ENCODE measurements at places on chromosomes 3 and 15.

DNA sequence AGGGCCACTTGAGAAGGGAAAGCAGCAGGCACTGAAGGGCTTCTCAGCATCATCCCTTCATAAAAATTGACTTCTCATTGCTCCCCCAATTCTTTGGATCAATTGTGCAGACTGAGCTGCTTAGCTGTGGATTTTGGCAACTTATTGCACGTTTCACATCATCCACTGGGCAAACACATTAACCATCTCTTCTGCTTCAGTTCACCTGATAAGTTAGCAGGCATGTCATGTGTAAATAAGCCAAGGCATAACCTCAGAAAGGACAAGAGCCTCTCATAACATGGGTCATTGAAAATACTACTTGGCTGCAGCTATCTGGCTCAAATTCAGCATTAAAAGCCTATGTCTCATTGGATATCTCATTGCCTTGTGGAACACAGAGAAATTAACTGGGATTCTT is 366.5 kb downstream of the LRRC3B start:
- DNase-seq, result no peak

- no peak for DNase-seq
These were observed 313.4 kb downstream of the RBMS3 start for GRCh38 chr3:29594261-29594660.

GRCh38 chr15:90479656-90480055 is 50.1 kb upstream of the CRTC3 start:
- no peak for DNase-seq

DNA sequence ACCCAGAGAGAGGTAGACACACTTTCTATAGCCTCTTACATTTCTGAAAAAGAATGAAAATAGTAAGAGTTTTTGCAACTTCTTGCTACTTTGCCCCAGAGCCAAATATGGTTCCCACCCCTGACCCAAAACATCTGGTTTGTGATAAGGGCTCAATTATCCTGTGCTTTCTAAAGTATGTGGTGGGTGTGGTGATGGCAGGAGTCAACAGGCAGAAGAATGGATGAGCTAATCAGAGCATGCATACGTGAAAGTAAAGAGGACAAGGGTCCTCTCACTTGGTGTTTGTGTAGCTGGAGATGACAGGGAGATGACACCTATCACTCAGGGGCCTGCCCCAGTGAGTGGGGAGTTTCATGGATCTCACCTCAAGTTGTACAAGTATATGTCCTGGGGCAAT is 19.1 kb downstream of the KBTBD8 start:
- DNase-seq, result no peak

- DNase-seq, result no peak
These were observed 4.5 kb downstream of the CHST13 start for GRCh38 chr3:126528419-126528799.

GRCh38 chr3:132879656-132880055 is 157.4 kb upstream of the NPHP3 start:
- no peak for DNase-seq

DNA sequence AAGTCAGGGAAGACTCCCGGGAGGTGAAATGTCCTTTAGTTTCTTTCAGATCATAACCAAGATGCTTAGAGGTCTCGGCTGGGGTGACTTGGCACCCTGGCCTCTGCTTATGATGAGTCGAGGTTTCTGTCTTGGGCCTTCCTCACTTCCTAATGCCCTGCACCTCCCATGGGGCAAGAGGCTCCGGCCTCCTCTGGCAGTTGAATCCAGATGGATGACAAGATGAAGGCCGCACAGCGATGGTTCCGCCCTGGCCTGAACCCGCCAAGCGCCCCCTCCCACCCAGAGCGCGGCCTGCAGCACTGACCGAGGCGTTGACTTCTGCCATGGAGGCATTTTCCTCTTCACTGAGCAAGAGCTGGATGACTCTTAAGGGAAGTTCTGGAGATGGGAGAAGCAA is 31.3 kb downstream of the MUC20 start:
- no peak for DNase-seq

GRCh38 chr15:26260517-26261133 is 397.5 kb upstream of the ATP10A start:
- DNase-seq, result peak; percentile 37

DNA sequence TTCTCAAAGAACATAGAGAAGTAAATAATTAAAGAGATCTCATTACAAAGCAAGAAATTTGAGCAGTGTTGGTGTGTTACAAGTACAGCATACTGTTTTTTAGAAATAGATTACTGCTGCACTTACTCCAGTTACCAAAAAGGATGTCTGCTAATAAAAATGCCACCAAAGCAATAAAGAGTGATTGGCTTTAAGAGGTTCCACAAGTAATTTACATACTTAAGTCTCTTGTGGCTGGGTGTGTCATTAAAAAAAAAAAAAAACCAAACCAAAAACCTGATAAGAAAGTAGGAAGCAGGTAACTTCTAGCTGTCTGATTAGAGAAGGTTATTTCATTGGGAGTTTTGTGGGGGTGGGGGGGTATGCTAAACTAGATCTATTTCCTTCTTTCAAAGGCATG is 15.2 kb downstream of the RAB11A start:
- DNase-seq, result no peak
